ENCODE measurements at places on chromosomes 7 and 10. TPM values are rescaled to one million over a fixed set of nuclear protein-coding genes. Genes with fewer than 3 reads are reported as not detected.

PAX4 gene
- total RNA-seq, result not detected

ZNF503 gene
- 8.8 TPM for total RNA-seq

CCL24 gene
- not detected for total RNA-seq

VSTM4 gene
- 0.38 TPM for total RNA-seq

SAMD9L gene
- total RNA-seq, result 0.45 TPM

NKX2-3 gene
- total RNA-seq, result not detected

INMT gene
- not detected for total RNA-seq

PRSS37 gene
- not detected for total RNA-seq

PLCE1 gene
- total RNA-seq, result 7.0 TPM

POP7 gene
- total RNA-seq, result 92.9 TPM

SEMA3C gene
- total RNA-seq, result 53.5 TPM

ABCB4 gene
- total RNA-seq, result 0.02 TPM

ABCB1 gene
- 0.46 TPM for total RNA-seq

TMEM184A gene
- 8.8 TPM for total RNA-seq

FFAR4 gene
- total RNA-seq, result 0.13 TPM

IGF2BP3 gene
- total RNA-seq, result 29.7 TPM

OPALIN gene
- not detected for total RNA-seq

UPK3B gene
- 20.0 TPM for total RNA-seq

SYNPO2L gene
- 0.02 TPM for total RNA-seq

WNT8B gene
- total RNA-seq, result not detected

NUTM2E gene
- total RNA-seq, result 0.26 TPM

JAKMIP3 gene
- total RNA-seq, result 0.79 TPM

CAV1 gene
- total RNA-seq, result 718 TPM

GOLGA7B gene
- total RNA-seq, result 4.2 TPM
